ENCODE measurements at places on chromosomes 1 and 21.

DNA sequence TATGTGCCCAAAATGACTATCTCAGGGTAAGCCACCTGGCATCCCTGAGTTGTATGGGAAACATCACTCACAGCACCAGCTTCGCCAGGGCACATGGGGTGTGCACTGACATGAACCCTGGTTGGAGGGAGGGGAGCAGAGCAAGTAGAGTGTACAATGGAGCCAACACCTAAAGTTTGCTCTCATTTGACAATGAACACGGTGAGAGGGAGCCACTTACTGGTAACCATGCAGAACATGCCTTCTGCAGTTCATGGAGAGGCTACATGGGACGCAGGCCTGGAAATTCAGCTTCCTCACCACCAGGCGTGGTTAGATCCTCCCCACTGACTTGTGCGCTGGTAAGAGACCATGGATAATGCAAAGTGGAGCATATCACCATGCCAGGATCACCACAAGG is 10.0 kb upstream of the CPLANE2 start:
- DNase-seq: no peak

DNA sequence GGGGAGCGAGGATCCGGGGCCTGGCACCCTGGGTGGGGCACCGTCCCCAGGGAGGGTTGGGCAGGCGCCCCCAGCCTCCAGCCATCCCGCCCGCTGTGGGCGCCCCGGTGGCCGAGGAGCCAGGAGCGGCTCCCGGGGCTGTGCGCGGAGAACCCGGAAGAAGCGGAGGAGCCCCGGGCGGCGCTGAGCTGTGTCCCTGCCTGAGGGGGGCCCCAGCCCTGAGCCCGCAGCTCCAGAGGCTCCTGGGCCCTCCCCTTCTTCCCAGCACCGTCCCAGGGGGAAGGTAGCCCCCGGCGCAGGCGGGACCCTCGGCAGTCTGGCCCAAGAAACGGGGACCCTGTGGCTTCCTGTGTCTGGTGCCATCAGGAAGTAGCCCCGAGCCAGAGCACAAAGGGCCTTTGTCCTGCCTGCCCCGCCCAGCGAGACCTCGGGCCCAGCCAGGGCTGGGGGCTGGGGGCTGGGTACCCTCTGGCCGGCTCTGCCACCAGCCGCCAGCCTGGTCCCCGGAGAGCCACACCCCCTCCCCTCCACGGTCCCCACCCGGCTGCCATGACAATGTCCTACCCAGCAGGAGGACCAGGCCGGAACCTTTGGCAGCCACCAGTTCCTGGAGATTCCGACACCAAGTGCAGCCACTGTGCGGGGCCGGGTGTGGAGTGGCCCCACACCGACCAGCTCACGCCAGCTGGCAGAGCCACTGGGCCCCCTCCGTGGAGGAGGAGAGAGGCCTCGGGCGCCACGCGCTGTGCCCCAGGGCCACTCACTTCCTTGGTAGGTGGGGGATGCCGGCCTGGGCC is 15.6 kb upstream of the TTLL10 start:
- DNase-seq: peak; percentile 8

GRCh38 chr21:38402795-38403194 is 95.5 kb downstream of the ERG start:
- DNase-seq: no peak

DNA sequence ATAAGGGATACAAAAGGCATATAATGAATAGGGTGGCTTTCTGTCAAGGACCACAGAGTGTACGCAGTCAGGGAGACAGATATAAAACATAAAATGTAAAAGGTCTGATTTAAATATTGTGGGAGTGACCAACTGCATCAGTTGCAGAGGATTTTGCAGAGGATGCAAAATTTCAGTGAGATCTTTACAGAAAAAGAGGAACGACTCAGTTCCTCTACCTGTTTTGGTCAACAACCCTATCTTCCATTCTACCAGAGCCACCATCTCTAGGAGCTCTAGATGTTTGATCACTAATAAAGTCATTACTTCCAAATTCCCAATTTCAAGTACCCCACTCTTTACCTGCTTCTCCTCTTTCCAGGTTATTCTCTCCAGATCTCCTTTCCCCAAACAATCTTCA is 16.5 kb downstream of the SOD1 start:
- no peak for DNase-seq

DNA sequence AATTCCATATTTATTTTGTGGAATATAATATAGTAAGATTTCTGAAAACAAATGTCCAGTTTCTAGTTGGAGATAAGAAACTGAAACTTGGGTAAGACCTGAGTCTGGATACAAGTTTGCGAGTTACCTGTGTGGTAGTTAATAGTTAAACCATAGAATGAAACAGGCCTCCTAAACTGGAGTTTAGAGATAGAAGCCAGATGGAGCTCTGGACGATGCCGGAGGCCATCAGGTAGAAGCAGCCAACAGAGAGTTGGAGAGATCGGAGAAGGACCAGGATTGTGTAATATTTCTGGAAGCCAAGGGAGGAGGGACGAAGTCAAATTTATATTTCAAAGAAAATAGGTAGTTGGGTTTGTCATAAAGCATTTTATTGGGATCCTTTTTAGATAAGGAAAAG is 45.1 kb downstream of the ARID1A start:
- DNase-seq: no peak

DNA sequence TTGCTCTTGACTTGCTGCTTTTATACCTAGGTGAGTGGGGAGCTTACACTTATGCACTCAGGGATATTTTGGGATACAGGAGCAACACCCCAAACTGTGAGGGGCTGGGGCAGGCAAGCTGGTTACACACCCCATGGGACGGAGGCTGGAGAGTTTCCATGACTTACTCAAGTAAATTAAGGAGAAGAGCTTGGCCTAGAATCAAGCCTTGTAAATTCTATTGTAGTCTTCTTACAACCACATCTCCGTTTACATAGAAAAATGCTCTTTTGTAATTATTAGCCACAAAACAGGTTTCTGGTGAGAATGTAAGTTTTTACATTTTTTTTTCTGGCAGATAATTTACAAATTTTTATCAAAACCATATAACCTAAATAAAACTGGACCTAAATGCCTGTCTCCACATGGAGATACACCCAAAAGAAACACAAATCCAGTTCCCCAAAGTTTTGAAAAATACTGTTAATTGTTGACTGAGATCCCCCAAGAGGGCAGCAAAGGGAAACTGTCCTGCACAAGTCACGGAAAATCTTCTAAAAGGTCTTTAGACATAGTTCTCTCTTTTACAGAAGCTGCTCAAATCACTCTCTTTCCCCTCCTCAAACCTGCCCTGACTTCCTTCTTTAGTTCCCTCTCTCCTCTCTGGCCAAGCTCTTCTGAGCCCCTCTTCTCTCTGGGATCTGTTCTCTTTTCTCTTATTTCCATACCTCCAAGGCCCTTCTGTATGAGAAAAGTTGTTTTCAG is 134.0 kb downstream of the HIVEP3 start:
- DNase-seq: peak; percentile 55

DNA sequence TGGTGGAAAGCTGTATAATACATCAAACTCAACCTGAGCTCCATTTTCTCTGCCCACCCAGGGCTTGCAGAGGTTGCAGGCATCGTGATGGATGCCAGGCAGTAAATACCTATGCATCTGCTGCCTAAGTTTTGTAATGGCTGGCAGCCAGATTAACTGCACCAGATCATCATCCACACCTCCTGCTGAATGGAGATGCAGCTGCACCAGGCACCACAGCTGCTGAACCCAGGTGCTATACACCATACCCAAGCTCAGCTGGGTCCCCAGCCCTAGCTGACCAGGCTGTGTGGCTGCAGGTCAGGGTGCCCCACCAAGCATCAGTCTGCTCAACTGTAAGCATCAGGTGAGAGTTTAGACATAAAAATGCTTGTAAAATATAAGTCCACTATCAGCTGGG is 6.7 kb upstream of the SNAPIN start:
- no peak for DNase-seq

GRCh38 chr1:27489501-27489972 is 430 bp downstream of the WASF2 start:
- DNase-seq: peak; percentile 53

GRCh38 chr1:54122992-54123391 is 29.8 kb downstream of the CDCP2 start:
- no peak for DNase-seq
